ENCODE measurements at places on chromosomes 2 and 18.

DNA sequence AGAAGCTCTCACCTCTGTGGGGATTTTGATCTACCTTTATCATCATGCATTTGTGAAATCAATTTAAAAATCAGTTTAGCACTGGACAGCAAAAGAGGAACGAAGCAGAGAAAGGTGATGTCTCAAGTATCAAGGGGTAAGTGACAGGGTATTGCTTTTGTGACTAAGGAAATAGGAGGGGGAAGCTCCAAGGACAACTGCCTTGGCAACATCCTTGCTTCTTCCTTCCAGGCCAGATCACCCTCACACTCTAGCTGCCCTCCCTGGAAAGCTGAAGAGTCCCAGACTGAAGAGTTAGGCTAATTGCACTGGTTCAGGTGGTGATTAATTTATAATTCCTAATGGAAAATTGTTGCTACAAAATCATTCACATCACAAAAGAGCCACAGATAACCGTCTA is 859.1 kb upstream of the ACVR2A start:
- peak; percentile 5 for DNase-seq

GRCh38 chr2:11329776-11330175 is 14.7 kb downstream of the ROCK2 start:
- DNase-seq: no peak

DNA sequence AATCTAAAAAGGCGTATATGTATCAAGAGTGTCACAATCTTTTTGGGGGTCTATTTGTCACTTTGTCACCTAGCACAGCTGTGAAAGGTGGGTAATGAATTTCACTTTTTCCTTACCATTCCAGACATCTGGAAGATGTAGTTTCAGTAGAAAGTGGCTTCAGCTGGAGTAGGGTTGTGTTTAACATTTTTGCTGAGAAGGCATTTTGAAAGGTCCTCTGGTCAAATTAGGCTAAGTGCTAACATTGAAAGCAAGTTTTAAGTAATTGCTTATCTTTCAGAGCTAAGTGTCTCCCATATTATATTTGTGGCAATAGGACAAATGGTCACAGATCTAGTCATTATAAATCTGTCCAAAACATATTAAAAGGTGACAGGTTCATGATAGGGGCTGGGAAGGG is 542.1 kb upstream of the SPHKAP start:
- DNase-seq: no peak

- no peak for DNase-seq
Observed at GRCh38 chr2:194304191-194304590, 1352.8 kb upstream of the SLC39A10 start.

DNA sequence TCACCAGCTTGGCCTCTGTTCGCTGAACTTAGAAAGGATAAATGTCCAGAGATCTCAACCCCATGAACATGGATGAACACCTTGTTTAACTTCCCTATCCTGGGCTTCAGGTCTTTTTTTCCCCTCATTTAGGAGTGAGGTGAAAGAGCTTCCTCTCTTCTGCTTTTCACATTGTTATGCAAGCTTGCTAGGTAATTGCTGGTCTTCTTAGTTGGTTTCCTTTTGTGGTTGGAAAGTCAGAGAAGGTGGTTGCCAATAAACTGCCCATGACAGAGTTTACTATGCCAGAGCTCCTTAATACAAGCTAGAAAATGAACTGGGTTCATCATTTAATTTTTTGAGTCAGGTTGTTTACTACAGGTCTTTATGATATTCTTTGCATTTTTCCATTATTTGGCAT is 16.6 kb downstream of the SLC9A4 start:
- DNase-seq: no peak

DNA sequence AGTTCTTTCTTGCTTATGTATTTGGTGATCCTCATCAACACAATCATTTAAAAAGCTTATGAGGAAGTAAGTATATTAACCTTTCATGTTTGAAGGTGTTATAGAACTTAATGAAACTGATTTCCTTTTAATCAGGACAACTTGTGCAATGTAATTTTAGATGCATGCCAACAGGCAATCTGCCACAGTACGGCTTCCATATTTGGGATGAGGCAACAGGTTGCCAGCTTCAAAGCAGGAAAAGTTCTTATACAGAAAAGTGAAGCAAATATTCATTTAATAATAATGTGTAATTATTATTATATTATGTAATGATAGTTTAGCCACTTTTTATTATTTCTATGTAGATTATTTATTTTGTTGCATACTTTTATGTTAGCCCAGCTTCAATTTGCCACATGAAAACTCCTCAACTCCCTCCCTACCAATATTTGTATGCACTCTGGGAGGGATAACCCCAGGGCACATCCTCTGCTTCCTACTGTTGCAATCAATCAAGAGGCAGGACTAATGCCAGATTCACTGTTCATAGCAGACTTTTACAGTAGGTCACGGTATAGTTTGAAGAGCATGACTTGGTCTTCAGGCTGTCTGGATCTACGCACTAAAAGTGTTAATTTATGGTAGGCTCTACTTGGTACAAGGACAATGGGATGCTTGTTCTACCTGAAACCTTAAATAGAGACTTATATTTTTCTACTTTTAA is 277.2 kb downstream of the AGPS start:
- DNase-seq: no peak

GRCh38 chr2:198657512-198658121 is 800.1 kb downstream of the SATB2 start:
- DNase-seq: no peak

DNA sequence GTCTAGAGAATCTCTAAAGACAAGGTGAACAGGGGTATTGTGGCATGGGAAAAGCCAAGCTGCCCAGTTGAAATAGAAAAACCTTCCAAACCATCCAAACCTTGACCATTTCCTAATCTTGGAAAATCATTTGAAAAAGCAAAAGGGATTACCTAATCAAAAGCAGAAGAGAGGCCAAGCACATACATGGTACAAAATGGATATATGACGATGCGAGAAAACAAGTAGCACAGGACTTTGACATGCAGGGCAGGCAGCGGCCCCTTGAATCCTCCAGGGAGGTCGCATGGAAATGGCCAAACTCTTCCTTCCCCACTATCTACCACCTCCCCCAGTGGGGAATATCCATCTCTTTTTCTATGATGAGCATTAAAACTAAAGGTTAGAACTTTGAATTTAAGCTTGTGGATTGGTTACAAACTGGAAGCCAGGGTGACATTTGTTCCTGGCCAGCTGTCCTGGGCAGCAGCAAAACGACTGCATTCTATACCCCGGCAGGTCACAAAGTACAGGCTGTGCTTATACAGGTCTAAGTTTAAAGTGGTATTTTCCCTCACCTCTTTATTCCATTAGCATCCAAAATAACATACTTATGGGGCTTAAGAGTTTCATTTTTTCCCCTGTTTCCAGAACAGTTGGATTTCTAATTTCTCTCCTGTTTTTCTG is 24.7 kb downstream of the MYOM1 start:
- DNase-seq: no peak

DNA sequence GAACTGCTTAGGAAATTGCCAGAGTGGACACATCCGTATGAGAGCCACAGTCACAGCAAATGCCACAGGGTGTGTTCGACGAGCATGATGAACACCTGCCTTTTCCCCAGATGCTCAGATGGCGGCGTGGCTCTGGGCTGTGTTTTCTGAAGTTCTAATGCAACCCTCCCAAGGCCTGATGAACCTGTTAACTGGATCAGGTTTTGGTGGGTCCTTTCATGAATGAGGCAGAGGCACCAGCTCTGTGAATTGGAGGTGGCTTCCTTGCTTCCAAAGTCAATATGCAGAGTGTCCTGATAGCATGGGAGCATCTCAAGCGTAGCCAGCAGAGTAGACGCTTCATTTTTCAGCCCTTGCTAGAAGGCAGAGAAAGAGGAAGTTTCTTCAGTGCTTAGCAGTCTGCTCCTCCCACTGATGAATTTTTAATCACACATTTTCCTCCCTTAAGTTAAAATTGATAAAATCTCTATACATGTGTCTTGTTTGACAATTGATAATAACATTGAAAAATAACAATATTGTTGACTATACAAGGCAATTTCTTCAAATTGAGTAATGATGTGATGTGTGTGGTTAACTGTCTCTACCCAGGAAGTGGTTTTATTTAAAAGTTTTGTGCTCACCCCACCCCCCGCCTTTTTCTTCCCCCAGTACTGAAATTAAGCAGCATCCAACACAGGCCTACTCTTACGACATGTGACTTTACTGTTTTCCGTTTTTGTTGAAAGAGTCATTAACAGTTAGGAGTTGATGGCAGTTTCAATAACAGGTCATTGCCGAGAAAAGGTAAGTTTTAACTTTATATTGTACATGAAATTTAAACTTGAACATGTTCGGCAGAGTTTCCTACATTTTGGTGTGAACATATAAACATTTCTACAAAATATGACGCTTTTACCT is at the start of gene ARHGAP15:
ARHGAP15 (plus strand) TSS at position 739 of the 900 bp plus-strand sequence.
- DNase-seq: no peak

- DNase-seq: no peak
Observed at GRCh38 chr2:156129227-156129626, 203.3 kb downstream of the NR4A2 start.

All from prostate gland (tissue), 2 donors.